Endothelial cell (in vitro differentiated cells): ENCODE measurements at places on chromosomes 5 and 9. TPM values are rescaled to one million over a fixed set of nuclear protein-coding genes. Genes with fewer than 3 reads are reported as not detected.

The SCGB3A2 gene
- total RNA-seq = 1.4 TPM

The SPATA31E1 gene
- total RNA-seq = 0.05 TPM

The IFNA21 gene
- total RNA-seq = not detected

The SPATA31C1 gene
- total RNA-seq = not detected

DNA sequence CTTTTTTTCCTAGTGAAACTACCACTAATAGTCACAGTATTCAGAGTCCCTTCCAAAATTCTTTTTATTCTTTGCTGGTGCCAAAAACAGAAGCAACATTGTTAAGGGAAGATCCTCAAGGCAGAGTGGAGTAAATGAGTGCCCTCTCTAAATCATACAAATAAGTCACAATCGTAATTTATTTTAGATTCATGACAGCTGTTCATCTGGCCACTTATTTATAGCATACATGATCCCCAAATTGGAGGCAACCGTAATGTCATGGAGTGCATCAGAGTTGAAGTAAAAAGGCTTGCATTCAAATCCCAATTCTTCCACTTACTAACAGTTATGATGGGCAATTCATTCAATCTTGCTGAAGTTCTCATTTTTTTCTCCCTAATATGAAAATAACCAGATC lies 33.4 kb downstream of the POLK start:
- DNase-seq = no peak

- no peak for DNase-seq
These were observed 877 bp upstream of the SCGB3A1 start for GRCh38 chr5:180592176-180592575.

- DNase-seq = no peak
These were observed 34.6 kb downstream of the HABP4 start for GRCh38 chr9:96484521-96484931.

GRCh38 chr9:122372856-122373845 lies 2.3 kb downstream of the PTGS1 start:
- DNase-seq = no peak

- DNase-seq = peak; percentile 26
These were observed 26.6 kb downstream of the MRPL22 start for GRCh38 chr5:154967421-154968024.

- DNase-seq = no peak
These were observed 69.1 kb downstream of the ARRDC3 start for GRCh38 chr5:91313757-91314673.

DNA sequence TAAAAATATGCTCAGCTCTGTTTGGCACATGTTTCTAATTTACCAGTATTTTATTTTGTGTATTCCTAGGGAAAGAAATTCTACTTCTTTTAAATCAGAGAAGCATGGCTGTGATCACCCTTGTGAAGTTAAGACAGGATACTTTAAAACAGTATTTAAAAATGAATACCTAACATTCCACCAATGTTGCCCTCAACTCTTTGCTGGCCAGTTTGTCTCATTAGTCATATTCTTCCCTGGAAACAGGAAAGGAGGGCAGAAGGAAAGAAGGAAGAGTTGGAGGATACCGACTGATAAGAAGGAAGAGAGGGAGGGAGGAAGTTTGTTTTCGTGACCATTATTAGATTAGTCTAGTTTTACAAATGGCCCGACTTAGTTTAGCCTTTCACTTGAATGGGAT lies 137.4 kb downstream of the PLK2 start:
- no peak for DNase-seq

DNA sequence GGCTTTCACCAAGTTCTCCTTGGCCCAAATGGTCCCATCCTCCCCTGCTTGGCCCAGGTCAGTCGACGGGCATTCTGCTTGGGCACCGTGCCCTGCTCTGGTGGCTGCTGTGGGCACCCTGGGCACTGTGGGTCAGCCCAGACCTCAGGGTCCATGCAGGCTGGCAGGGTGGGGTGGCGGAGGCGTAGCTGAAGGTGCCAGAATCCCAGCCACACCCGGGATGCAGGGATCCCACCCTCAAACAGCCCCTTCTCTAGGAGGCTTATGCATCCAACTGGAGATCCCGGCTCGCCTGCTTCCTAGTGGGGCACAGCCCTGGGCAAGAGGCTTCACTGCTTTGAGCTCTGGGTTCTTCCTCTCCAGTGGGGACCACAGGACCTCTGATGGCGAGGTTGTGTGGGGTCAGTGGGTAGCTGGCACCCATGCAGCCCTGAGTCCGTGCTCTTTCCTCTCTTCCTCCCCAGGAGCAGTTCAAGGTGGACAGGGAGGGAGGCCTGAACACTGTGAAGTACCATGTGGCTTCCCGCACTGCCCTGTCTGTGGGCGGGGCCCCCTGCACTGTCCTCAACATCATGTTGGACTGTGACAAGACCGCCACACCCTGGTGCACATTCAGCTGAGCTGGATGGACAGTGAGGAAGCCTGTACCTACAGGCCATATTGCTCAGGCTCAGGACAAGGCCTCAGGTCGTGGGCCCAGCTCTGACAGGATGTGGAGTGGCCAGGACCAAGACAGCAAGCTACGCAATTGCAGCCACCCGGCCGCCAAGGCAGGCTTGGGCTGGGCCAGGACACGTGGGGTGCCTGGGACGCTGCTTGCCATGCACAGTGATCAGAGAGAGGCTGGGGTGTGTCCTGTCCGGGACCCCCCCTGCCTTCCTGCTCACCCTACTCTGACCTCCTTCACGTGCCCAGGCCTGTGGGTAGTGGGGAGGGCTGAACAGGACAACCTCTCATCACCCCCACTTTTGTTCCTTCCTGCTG lies 9.4 kb downstream of the B4GALT7 start:
- no peak for DNase-seq

DNA sequence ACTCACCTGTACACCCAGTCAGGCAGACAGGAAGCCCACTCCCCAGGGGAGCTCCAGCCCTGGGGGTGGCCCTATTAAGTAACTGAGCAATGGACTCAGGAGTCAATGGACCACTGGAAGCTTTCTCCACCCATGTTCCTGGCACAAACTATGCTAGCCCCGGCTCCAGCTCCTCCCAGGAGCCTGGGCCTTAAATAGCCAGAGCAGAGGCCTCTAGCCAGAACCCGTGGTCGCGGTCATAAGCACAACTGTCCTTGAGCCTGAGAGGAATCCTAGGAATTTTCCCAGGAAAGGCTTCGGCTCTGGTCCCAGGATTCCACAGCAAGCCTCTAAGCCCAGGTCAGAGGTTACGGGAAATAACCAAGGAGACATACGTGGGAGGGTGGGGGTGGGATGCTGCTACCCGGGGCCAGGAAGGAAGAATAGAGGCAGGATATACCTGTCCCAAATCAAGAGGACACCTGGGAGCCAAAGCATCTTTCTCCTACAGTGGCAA lies 5.5 kb downstream of the SEPTIN8 start:
- no peak for DNase-seq

- DNase-seq = peak; percentile 22
These were observed 128.4 kb upstream of the TRPM3 start for GRCh38 chr9:71249729-71250317.

GRCh38 chr9:93264338-93265125 lies 80.6 kb downstream of the WNK2 start:
- no peak for DNase-seq

DNA sequence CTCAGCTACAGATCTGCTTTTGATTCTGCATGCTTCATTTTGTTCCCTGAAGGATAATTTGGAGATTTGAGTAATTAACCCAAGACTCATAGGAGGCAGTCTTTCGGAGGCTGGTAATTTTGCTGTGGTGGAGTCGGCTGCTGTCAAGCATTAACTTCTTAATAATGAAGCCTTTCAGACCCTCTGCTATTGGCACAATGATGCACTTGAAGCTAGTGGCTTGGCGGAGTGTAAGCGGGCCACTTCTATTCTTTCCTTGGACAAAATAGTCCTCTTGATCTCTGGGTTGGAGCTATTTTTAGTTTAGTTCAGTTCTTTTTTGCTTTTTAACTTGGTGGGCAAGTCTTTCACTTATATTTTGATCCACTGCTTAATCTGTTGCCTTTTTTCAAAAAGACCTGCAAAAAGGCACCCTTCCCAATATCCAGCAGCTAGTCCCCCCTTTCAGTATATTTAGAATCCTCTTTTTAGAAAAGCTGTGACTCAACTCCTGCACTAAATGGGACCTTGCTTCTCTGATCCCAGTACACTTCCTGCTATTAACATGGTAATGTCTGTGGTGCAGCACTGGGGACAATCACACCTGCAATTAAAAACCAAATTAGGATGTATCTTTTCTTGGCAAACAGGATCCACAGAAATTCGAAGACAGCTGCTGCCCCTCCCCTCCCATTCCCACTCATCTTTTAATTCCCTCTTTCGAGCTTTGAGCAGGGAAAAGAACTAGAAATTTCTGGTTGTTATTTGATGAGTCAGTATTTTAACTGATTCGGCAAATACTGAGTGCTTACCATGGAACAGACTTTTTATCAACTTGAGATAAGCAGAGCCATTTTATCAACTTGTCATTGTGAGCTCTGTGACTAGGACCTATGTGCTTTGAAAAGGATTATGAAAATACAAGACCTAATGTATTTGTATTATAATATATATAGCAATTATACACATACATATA lies 169.4 kb upstream of the ANKRD55 start:
- no peak for DNase-seq

DNA sequence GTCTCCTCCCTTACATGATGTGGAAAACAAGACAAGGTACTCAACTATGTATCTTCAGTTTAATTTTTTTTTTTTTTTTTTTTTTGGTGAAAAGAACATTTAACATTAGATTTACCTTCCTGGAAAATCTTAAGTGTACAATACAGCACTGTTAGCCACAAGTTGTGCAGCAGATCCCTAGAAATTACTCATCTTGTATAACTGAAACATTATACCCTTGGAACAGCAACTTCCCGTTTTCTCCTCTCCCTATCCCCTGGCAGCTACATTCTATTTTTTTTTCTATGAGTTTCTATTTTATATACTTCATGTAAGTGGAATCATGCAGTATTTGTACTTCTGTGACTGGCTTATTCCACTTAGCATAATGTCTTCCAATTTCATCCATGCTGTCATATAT lies 421.9 kb upstream of the FTMT start:
- DNase-seq = no peak

DNA sequence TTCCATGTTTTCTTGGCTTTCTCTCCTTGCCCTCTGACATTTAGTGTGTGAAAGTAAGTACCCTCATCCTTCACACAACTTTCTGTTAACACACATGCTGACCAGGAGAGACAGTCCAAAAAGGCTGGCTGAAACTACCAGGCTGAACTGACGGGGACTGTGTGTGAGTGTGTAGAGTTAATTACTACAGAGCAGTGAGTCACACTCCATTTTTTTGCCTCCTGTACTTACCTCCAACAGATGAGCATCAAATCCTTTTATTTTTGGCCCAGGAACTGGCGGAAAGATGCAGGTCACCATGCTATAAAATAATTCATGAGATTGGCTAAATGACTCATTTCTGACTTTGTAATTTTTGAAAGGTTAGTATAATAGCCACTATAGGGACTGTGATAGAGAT lies 20.2 kb upstream of the AGXT2 start:
- no peak for DNase-seq

DNA sequence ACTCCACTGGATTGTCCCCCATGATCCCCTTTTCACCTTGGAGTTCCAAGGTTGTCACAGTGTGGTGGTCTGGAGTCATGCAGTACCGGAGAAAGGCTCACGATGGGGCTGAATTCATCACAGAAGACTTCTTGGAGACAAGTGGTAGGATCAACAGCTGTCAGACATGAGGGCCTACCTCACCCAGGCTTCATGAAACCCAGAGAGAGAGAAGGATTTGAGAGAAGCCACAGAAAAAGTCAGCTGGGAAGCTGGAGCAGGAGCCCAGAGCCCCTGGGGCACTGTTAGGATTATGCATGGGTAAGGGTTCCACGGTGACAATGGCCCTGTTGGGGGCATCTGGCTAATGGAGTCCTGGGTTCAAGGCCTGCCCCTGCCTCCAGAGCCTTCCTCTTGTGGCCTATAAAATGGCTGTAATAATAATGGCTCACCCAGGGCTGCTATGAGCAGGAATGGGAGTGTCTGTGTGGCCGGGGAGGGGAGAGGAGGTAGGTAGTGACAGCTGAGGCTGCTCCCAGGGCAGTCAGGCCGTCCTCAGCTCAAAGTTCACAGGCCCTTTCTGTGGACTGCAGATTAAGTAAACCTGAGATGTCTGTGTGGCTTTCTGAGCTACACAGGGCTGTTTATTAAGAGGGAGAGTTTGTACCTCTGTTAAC lies 910 bp downstream of the TRIM14 start:
- no peak for DNase-seq

DNA sequence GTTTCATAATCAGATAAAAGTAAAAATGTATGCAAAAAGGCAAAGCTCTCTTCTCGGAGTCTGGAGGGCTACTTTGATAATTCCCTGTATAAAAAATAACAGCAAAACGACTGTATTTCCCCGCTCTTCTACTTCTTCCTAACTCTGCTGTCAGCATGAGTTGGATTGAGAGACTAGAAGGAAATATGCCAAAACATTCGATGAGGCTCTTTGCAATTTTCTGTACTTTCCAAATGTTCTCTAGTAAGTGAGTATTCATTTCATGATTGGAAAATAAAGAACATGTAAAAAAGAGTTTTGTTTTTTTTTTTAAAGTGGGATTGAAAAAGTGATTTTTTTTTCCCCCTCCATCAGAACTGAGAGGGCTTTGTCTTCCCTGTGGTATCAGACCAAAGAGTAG lies 677.5 kb downstream of the ACTL7B start:
- DNase-seq = no peak

GRCh38 chr5:180027459-180028089 lies 44.0 kb downstream of the RNF130 start:
- DNase-seq = no peak

DNA sequence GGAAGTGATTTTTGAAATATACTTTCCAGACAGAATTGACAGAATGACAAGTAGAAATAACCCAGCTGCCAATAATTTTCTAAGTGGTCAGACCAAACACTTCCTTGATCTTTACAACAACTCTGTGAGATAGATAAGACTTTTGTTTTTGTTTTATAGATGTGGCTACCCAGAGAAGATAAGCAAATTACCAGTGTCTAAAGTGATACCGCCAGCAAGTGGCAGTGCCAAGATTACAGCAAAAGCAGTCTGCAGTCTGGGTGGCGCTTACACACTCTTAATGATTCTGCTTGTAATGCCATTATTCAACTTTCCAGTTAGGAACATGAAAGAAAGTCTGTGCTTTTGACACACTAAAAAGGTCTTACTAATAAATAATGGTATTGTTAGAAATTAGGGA lies 92.1 kb downstream of the HCN1 start:
- DNase-seq = no peak

- DNase-seq = no peak
These were observed 137.6 kb downstream of the NPR3 start for GRCh38 chr5:32848681-32849080.

GRCh38 chr5:122586351-122586750 lies 188.5 kb upstream of the SNX2 start:
- DNase-seq = no peak

DNA sequence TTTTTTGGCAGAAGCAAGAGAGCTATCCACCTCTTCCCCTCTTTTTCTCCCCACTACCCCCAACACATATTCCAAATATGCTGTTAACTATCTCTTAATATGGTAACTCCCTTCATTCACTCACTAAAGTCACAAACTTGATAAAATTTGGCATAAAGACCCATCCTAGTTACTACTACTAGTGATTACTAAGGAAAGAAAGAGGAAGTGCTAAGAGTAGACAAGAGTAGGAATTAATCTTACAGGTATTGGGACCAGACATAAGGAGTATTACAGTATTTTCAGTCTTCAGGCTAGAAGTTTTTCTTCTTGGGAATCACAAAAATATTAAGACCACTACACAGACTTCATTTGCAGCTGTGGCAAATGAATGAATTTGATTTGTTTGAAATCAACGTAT lies 2.2 kb downstream of the ADAMTS6 start:
- no peak for DNase-seq
